ENCODE measurements at places on chromosomes 11 and 22.

DNA sequence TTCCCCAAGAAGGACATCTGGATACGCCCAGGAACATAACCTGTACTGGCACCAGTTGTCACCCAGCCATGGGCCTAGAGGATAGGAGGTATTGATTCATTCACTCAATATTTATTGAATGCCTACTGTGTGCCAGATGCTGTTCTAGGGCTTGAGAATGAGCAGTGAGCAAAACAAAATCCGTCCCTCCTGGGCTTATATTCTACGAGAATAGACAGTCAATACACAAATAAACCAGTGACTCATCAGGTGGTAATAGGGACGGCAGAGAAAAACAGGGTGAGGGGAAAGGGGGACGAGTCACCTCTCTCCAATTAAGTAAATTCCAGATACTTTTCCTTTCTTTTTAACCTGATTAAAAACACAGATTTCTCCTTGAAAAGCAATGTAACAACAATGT, 103.5 kb downstream of the MICAL2 start:
- DNase-seq, result no peak

DNA sequence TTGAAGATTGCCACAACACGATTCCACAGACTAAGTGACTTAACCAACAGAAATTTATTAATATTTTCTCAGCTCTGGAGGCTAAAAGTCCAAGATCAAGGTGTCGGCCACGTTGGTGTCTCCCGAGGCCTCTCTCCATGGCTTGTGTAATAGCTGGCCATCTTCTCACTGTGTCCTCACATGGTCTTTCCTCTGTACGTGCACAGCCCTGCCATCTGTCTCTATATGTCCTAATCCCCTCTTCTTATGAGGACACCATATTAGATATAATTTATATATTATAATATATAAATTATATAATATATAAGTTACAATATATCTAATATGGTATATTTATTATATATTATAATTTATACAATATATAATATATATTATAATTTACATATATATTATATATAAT, 25.1 kb upstream of the SCGB1A1 start:
- DNase-seq, result no peak

GRCh38 chr11:113124006-113124405, 162.8 kb downstream of the NCAM1 start:
- DNase-seq, result no peak

DNA sequence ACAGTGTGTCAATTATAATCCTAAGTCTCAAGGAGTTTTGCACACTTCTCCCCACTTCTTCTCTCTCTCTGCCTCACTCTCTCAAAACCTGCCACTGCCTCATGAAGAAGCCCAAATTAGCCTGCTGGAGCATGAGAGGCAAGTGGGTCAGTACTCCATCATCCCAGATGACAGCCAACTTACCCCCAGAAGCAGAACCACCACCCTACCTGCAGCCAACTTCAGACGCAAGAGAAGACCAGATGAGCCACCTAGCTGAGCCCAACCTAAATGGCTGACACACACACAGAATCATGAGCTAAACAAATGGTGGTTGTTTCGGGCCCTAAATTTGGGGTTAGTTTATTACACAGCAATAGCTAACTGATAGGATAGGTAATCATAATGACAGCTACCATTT, 61.2 kb downstream of the CD82 start:
- no peak for DNase-seq

- no peak for DNase-seq
Observed at GRCh38 chr11:131688048-131688693, 317.8 kb downstream of the NTM start.

- DNase-seq, result no peak
Observed at GRCh38 chr11:2475136-2475918, 30.5 kb downstream of the KCNQ1 start.

GRCh38 chr22:49562685-49563249, 264.9 kb downstream of the BRD1 start:
- DNase-seq, result no peak

- no peak for DNase-seq
Observed at GRCh38 chr11:13209379-13209778, 68.2 kb upstream of the BMAL1 start.

DNA sequence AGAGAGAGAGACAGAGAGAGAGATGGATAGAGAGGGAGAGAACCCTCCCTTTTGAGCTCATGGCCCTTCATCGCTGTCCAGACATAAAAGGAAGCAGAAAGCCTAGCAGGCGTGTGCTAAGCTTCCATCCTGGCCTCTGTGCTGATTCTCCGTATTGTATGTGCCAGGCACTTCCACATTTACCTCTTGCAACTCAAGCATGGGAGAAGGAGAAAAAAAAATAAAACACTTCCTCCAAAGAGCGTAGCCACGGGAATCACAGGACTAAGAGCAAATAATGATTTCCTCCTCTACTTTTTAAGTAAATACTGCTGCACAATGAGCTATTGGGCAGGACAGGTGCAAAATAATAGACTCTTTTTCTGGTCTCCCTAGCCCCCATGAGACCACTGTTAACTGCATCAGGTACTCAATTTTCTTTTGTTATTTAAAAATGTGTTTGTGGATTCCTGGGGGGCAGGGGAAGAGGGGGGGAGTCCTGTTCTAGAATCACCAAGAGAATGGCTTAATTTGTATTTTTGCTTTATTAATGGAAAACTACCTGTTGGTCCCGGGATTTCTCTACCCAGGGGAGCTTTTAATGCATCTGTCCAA, 154.3 kb downstream of the NXPE2 start:
- no peak for DNase-seq

- DNase-seq, result no peak
Observed at GRCh38 chr11:2260491-2261364, 9.7 kb downstream of the ASCL2 start.

DNA sequence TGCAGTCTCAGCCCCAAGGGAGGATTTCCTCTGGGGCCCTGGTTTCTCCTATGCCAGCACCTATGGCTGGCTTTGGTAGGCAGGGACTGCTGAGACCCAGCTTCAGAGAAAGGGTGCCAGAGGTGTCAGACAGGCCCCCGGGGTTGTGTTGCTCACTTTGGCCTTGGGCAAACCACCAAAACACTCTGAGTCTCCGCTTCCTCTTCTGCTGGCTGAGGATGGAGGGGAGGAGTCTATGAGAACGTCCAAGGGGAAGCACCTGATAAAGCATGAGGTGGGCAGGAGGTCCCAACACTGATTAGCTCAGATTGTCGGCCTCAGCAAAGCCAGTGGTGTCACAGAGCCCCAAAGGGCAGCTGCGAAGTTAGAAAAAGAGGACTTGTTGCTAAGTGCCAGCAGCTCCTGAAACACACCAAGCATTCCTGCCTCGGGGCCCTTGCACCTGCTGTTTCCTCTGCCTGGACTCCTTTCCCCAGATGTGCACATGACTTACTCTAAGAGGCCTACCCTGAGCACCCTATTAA, 10.5 kb downstream of the SMTNL1 start:
- peak; percentile 65 for DNase-seq

- no peak for DNase-seq
Observed at GRCh38 chr11:61793829-61794204, 1.1 kb downstream of the FEN1 start.

- no peak for DNase-seq
Observed at GRCh38 chr11:116130122-116130521, 625.9 kb upstream of the CADM1 start.

- DNase-seq, result no peak
Observed at GRCh38 chr11:69662806-69663205, 12.3 kb downstream of the LTO1 start.

GRCh38 chr22:18035751-18036150, 11.4 kb upstream of the MICAL3 start:
- DNase-seq, result no peak

GRCh38 chr11:122215244-122215992, 99.4 kb upstream of the BLID start:
- DNase-seq, result no peak

- DNase-seq, result no peak
Observed at GRCh38 chr11:9905960-9906791, 242.3 kb downstream of the SWAP70 start.

DNA sequence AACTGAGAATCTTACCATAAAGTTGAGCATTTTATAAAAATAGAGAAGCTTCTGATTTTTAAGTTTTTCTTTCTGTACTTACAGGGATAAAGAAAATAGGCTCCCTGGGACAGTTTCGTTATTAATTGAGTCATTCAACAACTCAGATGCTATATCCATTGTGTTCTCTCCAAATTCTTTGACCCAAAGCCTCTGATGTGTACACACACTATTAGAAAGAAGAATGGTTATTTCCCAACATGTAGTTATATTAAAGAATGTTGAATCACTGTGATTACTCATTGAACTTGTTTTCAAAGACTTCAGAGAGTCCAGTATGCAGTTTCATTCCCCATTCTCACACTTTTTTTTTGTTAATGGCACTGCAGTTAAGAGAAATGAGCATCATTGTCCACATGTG, 734.3 kb upstream of the ARHGAP42 start:
- DNase-seq, result no peak

DNA sequence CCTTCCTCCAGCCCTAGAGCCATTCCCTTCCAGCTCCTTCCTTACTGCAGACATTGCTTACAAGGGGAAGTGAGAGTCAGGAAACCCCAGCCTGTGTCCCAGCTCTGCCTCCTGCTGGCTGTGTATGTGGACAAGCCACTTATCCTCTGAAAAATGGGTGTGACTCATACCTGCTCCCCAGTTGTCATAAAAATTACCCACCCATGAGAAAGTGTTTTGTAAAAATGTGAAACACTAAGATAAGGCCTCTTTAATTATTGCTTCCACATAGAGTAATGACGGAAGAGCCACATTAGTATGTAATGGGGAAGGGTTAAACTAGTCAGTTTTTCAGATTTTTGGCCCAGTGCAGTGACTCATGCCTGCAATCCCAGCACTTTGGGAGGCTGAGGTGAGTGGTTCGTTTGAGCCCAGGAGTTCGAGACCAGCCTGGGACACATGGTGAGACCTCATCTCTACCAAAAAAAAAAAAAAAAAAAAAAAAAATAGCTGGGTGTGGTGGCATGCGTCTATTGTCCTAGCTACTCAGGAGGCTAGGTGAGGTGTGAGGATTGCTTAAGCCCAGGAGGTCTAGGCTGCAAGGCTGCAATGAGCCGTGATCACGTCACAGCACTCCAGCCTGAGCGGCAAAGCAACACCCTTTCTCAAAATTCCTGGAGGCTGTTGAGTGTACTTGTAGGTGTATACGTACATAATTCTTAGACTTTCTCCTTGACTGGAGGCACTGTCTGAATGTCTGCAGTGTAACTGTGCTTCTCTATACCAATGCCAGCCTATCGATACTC, 84.9 kb downstream of the CTTN start:
- no peak for DNase-seq

GRCh38 chr11:94449029-94449428, 44.6 kb downstream of the MRE11 start:
- no peak for DNase-seq

- DNase-seq, result peak; percentile 49
Observed at GRCh38 chr11:123559523-123559955, 94.9 kb downstream of the SCN3B start.

- DNase-seq, result no peak
Observed at GRCh38 chr11:60194511-60194910, 11.6 kb upstream of the MS4A6A start.

DNA sequence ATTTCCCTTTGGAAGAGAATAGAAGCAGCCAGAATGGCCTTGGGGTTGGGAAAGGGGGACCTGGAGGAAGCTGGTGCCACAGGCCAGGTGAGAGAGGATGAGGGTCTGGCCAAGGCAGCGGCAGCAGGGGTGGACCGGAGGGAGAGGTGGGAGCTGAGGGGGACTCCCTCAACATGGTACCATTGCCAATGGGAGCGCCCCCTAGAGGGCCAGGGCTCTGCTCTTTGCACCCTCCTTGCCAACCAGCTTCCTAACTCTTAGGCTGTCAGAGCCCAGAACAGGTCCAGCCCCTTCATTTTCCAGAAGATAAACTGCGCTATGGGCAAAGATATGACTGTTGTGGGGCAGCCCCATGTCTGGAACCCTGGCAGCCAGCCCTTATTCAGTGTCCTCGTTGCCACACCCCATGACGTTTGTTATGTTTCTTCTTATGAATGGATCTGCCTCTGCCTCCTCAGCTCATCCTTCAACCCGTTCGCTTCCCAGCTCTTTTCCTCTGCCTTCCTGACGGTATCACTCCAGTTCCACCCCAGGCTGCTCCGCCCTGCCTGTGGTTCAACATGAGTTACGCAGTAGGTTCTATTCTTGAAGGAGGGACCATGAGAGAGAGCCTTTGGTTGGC, 185.2 kb downstream of the GRIK4 start:
- DNase-seq, result no peak

DNA sequence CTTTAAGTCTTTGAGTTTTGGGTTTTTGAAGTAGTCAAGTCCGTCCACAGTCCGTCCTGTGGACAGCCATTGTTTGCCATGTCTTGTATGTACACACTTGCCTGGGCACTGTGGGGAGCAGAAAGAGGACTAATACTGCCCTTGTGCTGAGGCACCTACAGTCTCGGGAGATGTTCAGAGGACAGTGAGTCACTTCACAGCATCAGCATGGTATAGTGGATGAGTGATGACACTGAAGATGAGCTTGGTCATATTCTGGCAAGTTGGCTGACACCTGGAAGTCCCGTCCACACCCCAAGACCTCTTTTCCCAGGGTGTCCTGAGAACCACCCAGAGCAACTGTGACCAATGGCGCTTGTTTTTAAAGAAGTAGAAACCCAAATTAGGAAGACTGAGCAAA, 29.2 kb downstream of the NF2 start:
- DNase-seq, result no peak

DNA sequence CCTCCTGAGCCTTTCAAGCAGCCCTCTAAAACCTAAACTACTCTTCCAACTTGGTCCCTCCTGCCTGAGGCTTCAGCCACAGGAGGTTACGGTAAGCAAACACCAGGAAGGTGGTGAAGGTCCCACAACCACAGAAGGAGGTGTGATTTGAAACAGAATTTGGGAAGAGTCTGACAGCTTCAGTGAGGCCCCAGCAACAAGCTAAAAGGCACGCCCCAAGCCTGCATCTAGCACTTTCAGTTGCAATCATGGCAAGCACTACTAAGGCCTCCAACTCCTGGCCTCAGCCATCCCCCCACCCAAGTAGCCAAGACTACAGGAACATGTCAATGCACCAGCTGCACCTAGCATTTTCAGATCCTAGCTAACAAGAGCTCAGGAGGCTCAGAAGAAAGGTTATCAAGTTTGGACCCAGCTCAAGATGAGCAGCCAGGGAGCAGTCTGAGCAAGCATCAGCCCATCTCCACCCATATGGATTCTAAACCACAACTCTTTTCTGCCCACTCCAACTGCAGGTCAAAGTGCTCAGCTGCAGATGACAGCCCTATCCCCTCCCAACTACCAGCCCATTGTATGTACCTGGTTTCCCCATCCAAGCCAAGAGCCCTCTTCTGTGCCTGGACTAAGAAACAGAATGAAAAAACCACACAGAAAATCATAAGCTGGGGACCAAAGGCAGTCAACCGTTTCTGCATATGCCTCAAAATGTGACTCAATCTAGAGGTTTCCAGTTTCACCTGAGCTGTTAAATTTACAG, 10.4 kb upstream of the AHNAK start:
- DNase-seq, result no peak

GRCh38 chr11:2314136-2314524, 12.3 kb downstream of the TSPAN32 start:
- DNase-seq, result no peak

- peak; percentile 90 for DNase-seq
Observed at GRCh38 chr11:44955015-44955738, 4.5 kb upstream of the TP53I11 start.

Data from hematopoietic multipotent progenitor cell (in vitro differentiated cells).